ENCODE measurements at places on chromosomes 16 and 17.

DNA sequence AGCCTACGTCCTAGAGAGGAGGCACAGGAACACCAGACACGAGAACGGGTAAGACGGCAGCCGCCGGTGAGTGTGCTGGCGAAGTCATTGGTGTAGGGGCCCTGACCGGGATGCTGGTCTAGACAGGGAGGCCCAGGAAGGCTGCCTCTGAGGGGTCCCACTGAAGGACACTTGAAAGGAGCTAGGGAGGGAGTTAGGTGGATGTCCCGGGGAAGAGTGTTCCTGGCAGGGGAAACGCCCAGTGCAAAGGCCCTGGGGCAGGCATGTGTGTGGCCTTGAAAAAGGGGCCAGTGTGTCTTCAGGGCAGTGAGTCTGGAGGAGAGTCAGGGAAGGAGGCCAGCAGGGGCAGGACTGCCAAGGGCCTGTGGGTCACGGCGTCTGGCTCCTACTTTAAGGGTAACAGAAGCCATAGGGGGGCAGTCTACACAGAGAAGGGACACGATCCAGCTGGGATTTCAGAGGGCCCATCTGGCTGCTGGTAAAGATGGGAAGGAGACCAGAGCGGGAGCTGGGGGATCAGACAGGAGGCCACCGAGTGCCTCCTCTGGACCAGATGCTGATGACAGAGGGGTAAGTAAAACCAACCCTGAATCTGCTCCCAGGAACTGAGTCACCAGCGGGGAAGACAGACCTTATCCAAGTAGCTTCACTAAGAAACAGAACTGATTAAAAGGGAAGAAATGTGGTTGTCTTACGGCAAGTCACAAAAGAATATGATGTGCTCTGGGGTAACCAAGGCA lies 115.9 kb downstream of the LITAF start:
- DNase-seq: no peak

DNA sequence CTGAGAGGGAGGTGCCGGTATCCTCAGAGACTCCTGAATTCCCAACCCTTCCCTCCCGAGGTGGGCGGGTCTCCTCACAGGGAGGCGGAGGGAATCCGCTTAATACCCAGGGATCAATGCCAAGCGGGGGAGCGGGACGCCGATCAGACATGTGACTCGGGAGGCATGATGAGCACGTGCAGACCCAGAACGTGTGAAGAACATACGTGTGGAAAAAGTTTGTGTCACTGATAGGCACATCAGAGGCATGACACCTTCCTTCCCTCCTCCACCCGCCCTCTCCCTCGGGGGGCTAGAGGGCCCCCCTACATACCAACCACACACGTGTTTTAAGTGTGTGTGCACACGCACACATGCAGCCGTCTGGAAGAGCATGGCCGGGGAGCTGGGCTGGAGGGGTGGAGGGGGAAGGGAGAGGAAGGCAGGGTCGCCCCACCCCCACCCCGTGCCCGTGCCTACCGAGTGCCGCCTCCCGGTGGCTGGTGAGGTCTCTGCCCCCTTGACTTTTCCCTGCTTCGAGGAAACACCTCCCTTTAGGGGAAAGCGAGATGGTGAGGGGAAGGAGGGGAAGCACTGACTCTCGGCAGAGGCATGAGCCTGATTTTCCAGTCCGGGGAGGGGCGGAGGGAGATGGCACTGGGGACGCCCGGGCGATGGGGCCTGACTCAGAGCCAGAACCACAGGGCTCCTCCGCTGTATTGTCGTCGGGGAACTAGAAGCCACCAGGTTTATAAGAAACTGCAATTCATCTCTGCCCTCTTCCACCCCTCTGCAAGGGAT lies 12.1 kb upstream of the TBX21 start:
- no peak for DNase-seq

GRCh38 chr17:36749493-36749892 lies 148.1 kb downstream of the MRM1 start:
- no peak for DNase-seq

DNA sequence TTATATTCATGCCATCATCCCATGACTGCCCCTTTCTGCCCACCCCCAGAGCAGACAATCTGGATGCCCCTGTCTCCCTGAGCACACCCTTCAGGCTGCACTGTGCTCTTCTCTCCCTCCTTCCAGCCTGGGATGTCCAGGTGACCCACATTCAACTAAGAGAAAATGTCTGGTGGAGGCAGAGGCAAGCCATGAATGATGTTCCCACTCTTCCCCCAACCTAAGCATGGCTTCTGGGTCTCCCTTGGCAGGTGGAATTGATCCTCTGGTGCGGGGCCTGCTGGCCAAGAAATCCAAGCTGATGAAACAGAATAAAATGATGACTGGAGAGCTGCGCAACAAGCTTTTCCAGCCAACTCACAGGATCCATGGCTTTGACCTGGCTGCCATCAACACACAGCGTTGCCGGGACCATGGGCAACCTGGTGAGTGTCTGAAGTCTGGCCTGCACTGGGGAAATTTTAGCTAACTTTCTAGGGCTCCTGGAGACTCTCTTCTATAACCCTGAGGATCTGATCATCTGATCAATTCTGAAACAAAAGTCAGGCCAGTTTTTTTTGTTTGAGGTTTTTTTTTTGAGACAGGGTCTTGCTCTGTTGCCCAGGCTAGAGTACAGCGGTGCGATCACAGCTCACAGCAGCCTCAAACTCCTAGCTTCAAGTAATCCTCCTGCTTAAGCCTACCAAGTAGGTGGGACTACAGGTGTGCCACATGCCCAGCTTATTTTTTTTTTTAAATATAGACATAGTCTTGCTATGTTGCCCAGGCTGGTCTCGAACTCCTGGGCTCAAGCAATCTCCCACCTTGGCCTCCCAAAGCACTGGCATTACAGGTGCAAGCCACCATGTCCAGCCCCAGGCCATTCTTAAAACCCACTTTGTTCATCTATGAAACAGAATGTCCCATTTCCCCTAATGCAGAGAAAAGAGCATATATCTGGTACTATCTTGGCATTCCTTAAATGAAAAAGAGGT lies 14.5 kb downstream of the MPO start:
- no peak for DNase-seq

GRCh38 chr17:8474826-8475225 lies 39.1 kb downstream of the NDEL1 start:
- DNase-seq: no peak

GRCh38 chr16:66689282-66689681 lies 7.3 kb downstream of the CMTM4 start:
- no peak for DNase-seq

GRCh38 chr16:11329071-11329491 lies 16.2 kb upstream of the RMI2 start:
- DNase-seq: peak; percentile 73

GRCh38 chr17:78678222-78678557 lies 101.0 kb upstream of the DNAH17 start:
- DNase-seq: no peak

GRCh38 chr16:54060599-54061421 lies 225.8 kb downstream of the IRX3 start:
- no peak for DNase-seq

GRCh38 chr17:76314392-76315227 lies 6.5 kb upstream of the QRICH2 start:
- no peak for DNase-seq

- no peak for DNase-seq
These were observed 639.3 kb downstream of the TOX3 start for GRCh38 chr16:51907680-51908079.

GRCh38 chr16:86585821-86586611 lies 7.7 kb downstream of the FOXL1 start:
- no peak for DNase-seq

DNA sequence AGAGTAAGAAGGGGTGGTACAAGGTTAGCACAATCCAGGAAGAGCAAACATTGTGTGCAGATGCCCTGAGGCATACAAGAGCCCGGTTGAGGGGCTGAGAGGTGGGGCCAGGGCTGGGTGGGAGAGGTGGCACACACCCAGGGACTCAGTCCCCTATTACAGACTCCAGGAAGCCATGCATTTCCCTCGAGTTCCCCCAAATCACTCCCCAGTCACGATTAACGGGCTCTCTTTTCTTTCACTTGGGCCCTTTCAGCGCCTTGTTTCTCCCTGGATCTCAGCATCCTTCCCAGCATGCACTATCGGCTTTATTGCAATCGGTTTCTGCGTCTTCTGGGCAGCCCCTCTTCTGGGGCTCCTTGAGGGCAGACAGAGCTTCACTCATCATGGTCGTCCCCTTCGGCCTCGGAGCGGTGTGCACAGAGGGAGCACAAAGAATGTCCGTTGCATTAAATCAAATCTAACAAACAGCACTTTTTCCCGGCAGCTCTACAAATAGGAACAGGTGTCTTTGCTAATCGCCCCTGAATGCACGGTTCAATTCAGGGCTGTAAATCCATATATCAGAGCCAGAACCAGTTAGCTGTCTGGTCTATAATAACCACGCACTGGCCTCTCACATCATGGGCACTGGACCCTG lies 184.6 kb upstream of the HSBP1 start:
- no peak for DNase-seq

DNA sequence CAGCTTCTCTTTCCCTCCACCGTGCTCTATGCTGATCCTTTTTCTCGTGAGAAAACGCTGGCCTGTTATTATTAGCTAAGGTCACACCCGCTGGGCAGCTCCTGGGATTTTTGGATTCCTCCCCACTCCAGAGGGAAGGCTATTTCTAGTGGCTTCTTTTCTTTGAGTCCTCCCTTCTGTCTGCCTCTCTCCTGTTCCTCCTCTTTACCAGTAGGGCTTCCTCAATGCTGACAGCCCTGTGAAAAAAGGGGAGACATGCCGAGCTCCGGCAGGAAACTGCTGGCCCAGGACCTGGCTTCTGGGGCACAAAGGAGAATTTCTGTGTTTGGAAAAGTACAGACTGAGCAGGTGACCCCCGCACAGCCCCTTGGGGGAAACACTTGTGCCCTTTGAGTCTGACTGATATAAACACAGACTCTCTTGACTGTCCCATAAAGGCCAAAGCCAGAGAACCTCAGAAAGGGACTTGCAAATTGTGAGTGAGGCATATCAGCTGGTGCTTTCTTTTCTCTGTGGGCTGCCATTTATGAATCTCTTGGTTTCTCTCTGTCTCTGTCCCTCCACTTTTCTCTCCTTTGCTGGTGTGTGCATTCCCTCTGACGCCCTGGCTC lies 14.0 kb upstream of the RNF135 start:
- no peak for DNase-seq

GRCh38 chr16:70715860-70716357 lies 30.1 kb upstream of the MTSS2 start:
- DNase-seq: no peak

DNA sequence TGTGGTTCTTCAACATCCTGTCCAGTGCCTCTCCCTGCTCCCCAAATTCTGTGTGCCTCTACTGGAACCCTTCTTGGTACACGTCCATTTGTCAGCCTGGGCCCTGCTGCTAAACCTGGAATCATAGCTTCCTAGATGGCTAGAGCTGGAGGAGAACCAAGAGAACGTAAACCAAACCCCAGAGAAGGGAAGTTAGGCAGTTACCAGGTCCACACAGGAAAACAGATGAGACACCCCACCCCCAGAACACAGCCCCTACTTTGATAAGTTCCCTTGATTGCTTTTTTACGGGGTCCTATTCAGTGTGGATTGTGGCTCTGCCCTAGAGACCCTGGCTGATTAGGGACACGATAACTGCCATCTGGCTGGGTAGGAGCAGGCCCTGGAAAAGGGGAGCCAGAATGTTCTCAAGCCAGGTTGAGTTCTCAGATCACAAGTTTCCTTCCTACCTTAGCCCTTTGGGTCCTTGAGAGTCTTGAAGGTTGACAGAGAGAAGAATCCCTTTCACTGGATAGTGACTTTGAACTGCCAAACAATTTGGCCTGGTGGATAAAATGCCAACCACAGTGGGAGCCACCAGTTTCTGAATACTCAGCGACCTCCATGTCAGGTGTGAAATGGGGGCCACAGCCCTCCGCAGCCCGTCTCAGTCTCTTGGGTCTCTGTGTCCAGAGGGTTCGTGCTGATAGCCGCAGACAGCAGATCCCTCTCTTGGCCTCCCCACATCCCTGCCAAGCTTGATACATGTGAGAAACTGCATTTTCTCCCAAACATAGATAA lies 7.9 kb downstream of the TBX4 start:
- no peak for DNase-seq

GRCh38 chr17:39651923-39652586 lies 13.1 kb upstream of the TCAP start:
- no peak for DNase-seq

GRCh38 chr16:63655846-63656245 lies 1466.0 kb downstream of the CDH11 start:
- no peak for DNase-seq

- no peak for DNase-seq
These were observed 9.7 kb downstream of the GUCY2D start for GRCh38 chr17:8012045-8012580.

DNA sequence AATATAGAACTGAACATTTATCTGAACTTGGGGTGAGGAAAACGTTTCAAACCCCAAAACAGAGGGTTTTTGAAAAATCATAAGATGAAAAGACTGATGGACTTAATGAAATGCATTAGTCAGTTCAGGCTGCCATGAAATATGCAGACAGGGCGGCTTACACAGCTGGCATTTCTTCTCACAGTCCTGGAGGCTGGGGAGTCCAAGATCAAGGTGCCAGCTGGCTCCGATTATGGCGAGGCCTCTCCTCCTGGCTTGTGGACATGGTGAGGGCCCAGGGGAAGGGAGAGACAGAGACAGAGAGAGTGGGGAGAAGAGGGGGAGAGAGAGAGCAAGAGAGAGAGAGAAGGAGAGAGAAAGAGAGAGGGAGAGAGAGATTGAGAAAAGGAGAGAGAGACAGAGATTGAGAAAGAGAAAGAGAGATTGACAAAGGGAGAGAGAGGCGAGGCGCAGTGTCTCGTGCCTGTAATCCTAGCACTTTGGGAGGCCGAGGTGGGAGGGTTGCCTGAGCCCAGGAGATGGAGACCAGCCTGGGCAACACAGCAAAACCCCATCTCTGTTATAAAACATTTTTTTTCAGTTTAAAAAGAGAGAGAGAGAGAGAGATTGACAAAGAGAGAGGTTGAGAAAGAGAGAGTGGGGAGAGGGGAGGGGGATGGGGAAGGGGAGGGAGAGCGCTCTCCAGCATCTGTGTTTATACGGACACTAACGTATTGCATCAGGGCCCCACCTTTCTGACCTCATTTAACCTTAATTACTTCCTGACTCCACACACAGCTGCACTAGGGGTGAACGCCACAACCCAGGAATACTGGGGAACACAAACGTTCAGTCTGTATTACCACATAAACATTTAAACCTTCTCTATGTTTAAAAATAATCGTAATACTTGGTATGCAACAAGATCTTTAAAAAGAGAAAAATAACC lies 24.6 kb upstream of the RPH3AL start:
- no peak for DNase-seq

All from HAP-1 (cell line).